ENCODE measurements at places on chromosomes 2 and 18.

DNA sequence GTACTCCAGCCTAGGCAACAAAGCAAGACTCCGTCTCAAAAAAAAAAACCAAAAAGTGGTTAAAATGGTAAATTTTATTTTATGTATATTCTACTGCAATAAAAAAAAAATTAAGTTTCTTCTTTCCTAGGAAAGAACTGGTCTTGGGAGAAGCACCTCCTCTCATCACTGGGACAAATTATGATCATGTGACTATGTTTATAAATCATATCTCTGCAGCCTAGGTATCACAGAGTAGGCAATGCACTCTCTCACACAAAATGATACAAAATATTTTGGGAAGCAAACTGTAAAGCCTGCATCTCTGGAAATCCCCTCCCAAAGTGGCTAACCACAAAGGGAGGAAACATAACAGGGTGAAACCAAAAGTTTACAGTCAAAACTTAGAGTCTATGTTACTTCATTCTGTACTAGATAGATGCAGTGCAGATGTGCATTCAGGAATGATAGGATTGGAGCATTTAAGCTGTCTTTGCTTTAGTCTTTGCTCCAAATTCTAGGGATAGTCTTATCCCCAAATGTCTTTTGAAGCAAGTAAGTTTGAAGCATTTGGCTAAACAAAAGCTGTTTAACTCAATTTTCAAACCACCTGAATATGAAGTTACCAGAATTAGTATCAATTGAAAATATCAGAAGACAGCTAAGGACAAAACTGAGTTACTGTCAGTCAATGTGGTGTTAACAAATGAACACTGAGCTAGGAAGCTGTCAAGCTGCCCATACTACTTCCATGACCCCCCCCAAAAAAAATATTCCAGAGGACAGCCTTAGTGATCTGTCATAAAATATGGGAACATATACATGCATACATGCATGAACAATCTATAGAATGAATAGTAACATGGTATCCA, 21.1 kb upstream of the MALT1 start:
- DNase-seq, result no peak

GRCh38 chr2:37993143-37993542, 68.1 kb downstream of the RMDN2 start:
- DNase-seq, result no peak

- DNase-seq, result no peak
Measured at GRCh38 chr18:47911877-47912276, 18.6 kb downstream of the SMAD2 start.

DNA sequence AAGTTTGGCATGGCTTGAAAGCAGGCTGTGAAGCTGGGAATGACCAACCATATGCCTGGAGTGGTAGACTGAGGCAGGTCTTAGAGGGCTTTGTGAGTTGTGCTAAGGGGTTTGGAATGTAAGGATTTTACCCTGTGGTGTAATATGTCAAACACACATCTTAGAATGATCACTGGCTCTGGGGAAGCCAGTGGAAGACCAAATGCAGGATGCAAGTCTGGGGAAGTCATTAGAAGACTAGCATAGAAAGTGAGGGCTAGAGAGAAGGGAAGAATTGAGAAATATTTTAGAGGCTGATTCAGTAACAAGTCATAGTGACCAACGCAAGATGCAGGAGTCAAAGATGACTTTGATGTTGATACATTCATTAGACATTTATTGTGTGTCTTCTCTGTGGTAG, 3.5 kb upstream of the FHOD3 start:
- DNase-seq, result peak; percentile 44

DNA sequence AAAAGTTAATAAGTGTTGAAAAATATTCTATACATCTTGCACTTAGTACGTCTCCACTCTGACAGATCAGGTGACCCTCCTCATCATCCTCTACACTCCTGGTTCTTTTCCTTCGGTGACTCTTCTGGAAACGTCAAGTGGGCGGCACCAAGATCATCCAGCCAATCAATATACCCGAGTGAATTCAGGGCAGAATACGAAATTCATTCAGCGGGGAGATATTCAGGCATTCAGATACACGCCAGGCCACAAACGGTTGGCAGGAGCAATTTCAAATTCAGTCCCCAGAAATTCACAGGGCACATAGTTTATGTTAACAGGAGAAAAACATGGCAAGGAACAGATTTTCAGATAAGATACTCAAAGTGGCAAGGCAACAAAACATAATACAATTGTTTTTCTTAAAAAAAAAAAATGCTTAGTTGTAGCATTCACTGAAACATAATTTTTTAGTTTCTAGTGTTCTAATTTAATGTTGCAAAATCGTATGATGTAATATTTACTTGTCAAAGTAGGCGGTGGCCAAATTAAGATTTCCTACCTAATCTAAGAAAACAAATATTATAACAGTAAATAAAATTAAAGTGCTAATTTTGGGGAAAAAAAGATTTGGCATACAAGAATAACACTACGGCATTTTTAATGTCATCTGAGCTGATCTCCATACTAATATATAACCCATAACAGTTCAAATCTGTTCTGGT, 4.2 kb downstream of the CLK1 start:
- peak; percentile 63 for DNase-seq

GRCh38 chr2:694906-695510, 17.8 kb upstream of the TMEM18 start:
- no peak for DNase-seq

Data from AG20443 (cell line).